ENCODE measurements at places on chromosomes 6 and 20. TPM values are rescaled to one million over a fixed set of nuclear protein-coding genes. Genes with fewer than 3 reads are reported as not detected.

DNA sequence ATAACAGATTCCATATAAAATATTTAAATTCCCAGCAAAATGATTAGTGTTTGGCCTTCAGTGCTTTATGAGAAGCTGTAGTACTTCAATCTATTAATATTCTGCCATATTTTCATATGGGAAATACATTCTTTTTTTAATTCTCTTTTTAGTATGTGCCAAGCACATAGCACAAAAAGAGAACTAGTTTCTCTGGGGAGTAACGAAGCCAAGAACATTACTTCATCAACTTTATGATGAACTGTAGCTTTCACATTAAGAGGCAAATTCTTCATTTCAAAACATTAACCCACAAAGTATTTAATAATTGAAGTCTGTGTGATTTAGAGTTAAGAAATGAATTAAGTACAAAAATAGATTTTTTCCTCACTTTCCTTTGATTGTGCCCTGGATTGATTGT is 281.0 kb upstream of the EYS start:
- DNase-seq: no peak
- H3K27me3 ChIP-seq: no peaks in the 10 kb centered on the region
- H3K27ac ChIP-seq: no peak overlapping the region
- H3K36me3 ChIP-seq: no peaks in the 10 kb centered on the region

Gene ZSCAN16
- total RNA-seq: 5.9 TPM

Gene NKAIN4
- total RNA-seq: not detected

- no peaks in the 10 kb centered on the region for H3K36me3 ChIP-seq
- no peak for DNase-seq
- no peaks in the 10 kb centered on the region for H3K27me3 ChIP-seq
- no peak overlapping the region for H3K27ac ChIP-seq
- no peak overlapping the region for H3K4me3 ChIP-seq
- H3K4me1 ChIP-seq: no peaks in the 10 kb centered on the region
Measured at GRCh38 chr6:4012826-4013225, 66.1 kb downstream of the FAM217A start.

- DNase-seq: no peak
- peaks cover 3% of the 10 kb centered on the region for H3K4me1 ChIP-seq
- peaks cover 2% of the 10 kb centered on the region for H3K36me3 ChIP-seq
- H3K27ac ChIP-seq: no peak overlapping the region
Measured at GRCh38 chr6:158503222-158503621, 56.7 kb upstream of the TMEM181 start.

Measured in fibroblast of lung (primary cell).